ENCODE measurements at places on chromosomes 5 and 9.

- DNase-seq: no peak
These were observed 15.0 kb downstream of the ANKRD34B start for GRCh38 chr5:80555099-80555498.

- DNase-seq: peak; percentile 57
These were observed 569 bp downstream of the CAMK4 start for GRCh38 chr5:111224561-111225345.

DNA sequence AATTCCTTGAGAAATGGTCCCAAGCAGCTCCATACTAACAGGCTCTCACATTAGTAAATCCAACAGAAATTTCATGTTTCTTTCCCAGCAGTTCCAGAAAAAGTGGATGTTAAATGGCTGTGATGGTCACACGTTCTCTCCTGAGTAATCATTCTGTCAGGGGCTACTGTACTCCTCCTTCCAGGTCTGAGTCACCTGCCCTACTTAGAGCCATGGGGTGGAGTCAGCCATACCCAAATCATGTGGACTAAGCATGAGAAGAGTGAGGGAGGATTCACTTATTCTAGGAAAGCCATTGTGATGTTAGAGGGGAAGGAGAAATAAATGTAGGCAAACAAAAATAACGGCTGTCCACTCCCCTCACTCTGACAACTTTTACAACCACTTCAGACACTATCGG is 547.2 kb downstream of the CSNK1G3 start:
- no peak for DNase-seq

GRCh38 chr9:129351058-129351641 is 173.1 kb upstream of the IER5L start:
- DNase-seq: no peak

DNA sequence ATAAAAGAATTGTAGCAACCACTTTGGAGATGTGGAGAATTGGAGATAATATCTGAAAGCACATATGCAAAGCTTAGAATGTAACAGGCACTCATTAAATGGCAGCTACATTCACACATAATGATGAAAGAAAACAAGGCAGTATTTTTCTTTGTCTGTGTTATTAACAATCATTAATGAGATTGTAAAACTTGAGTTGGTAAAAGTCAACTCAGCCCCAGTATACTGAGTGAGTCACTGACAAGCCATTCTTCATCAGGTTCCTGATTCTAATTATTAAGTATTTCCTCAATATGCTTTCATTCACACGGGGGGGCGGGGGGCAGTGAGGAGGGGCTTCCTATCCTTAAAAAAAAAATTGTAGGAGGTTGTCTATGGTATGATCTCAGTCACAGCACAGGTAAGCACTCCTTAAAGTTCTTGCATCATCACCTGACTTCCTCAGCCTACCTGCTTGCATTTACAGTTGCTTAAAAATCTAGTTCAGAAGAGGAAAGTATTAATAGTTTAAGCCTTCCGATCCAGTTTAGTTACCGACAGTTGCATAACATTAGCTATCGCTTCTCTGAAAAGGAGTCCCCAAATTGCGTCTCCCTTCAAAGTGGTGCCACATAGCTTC is 379.8 kb downstream of the EFNA5 start:
- DNase-seq: no peak

DNA sequence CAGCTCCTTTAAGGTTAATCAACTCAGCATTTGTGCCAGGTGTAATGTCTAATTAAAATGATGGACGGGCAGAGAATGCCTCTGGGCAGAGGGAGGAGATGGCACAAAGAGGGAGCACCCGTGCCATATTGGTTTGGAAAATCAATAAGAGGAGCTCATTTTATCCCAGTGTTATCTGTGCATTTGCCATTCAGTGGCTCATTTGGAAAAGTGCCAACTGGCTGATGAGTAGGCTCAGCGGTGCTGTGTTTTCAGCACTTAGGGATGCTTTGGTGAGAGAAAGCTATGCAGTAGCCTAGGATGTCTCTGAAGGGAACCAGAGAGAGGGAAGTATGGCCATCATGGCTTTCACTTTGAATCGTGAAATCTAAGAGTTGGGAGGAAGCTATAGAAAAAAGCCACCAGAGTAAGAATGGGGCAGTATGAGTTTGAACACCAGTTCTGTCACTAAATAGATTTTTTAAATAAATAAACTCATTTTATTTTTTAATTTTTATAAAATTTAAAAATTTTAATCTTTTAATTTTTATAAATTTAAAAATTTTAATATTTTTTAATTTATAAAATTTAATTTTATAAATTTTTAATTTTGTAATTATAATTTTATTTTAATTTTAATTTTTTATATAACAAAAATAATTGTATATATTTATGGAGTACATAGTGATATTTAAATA is 472.8 kb downstream of the BRINP1 start:
- DNase-seq: no peak

- no peak for DNase-seq
These were observed 185.3 kb downstream of the IRX1 start for GRCh38 chr5:3780907-3781306.

DNA sequence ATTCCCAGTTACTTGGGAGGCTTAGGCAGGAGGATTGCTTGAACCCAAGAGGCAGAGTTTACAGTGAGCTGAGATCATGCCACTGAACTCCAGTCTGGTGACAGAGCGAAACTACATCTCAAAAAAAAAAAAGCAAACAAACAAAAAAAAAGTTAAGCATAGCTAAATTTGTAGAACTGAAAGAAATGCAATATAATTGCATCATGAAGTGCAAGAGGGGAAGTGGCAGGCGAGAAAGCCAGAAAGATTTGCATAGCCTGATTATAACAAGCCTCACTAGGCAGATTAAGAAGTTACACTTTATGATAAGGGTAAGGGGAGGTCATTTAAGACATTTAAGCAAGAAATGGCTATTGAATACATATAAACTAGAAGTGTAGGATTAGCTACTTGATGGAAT is 187.1 kb downstream of the EDIL3 start:
- no peak for DNase-seq

- no peak for DNase-seq
These were observed 129.2 kb downstream of the DMRT2 start for GRCh38 chr9:1179366-1179765.

DNA sequence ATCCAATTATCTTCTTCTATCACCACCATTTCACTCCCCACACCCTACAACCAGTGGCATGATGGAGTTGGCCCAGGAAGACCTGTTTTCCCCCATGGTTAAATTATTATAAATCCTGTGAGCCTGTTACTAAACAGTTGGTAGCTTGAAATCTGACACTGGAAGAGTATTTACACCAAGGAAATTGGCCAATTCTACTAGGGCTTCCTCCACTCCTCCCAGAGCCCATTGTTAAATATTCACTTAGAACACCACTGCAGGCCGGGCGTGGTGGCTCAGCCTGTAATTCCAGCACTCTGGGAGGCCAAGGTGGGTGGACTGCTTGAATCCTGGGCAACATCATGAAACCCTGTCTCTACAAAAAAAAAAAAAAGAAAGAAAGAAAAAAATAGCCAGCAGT is 32.4 kb upstream of the CKS2 start:
- DNase-seq: no peak

GRCh38 chr9:90188656-90189055 is 454.0 kb downstream of the DIRAS2 start:
- no peak for DNase-seq

- DNase-seq: no peak
These were observed 1203.2 kb downstream of the CDH12 start for GRCh38 chr5:21649969-21650368.

- DNase-seq: no peak
These were observed 741.5 kb upstream of the RGMB start for GRCh38 chr5:98031926-98032325.

- no peak for DNase-seq
These were observed 7.4 kb upstream of the CCDC187 start for GRCh38 chr9:136311051-136312008.

DNA sequence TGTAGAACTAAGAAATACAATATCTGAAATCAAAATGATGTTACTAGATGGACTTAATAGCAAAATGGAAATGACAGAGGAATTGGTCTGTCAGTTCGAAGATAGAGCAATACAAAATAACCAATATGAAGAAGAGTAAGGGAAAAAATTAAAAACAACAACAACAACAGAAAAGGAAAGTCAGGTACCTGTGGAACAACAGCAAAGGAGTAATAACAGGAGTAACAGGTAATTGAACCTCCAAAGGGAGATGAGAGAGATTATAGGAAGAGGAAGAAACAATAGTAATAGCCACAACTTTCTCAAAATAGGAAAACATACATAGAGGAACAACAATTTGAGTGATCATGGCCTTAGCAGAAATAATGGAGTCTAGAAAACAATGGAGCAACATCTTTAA is 13.7 kb downstream of the POLK start:
- DNase-seq: no peak

GRCh38 chr5:42436051-42436450 is 12.8 kb downstream of the GHR start:
- DNase-seq: no peak

DNA sequence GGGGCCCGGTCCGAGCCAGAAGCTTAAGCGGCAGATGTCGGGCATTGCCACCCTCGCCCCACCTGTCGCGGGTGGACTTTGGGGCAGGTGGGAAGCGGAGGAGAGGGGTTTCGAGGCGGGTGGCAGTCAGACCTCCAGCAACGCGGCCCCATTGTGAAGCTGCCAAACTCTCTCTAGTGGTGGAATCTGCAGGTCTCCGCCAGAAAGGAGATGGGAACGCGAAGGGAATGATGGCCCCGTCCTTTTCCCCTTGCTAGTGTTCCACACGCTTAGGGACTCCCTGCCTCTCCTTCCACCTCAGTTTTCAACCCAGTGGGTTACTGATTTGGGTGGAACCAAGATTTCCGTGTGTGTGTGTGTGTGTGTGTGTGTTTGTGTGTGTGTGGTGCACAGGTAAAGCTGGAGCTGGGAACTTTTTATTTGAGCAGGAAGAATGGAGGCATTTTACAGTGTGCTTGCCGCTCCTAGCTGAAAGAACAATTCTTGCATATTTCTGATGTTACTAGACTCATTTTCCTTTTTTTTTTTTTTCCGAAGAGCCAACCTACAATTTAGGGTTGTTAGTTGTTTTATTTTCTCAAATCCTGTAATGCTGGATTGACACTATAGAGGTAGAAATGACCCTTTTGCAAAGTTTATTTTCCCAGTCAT is 1.3 kb downstream of the MACIR start:
- no peak for DNase-seq

GRCh38 chr9:133351908-133352634 is 4.1 kb downstream of the RPL7A start:
- peak; percentile 57 for DNase-seq

GRCh38 chr9:105158898-105159297 is 85.6 kb upstream of the SLC44A1 start:
- DNase-seq: no peak

- DNase-seq: no peak
These were observed 147.6 kb downstream of the COL23A1 start for GRCh38 chr5:178442405-178443257.

- DNase-seq: no peak
These were observed 22.8 kb downstream of the MRPL36 start for GRCh38 chr5:1776831-1777230.

DNA sequence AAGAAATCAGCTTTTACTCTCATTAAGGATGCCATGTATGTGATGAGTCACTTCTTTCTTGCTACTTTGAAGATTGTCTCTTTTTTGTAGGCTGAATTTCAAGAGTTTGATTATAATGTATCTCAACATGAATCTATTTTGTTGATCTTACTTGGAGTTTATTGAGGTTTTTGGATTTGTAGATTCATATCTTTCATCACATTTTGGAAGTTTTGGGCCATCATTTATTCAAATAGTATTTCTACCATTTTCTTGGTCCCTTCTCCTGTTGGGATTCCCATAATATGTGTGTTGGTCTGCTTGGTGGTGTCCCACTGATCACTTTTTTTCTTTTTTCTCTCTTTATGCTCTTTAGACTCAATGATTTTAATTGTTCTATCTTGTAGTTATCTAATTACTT is 116.3 kb downstream of the CNTLN start:
- DNase-seq: no peak

DNA sequence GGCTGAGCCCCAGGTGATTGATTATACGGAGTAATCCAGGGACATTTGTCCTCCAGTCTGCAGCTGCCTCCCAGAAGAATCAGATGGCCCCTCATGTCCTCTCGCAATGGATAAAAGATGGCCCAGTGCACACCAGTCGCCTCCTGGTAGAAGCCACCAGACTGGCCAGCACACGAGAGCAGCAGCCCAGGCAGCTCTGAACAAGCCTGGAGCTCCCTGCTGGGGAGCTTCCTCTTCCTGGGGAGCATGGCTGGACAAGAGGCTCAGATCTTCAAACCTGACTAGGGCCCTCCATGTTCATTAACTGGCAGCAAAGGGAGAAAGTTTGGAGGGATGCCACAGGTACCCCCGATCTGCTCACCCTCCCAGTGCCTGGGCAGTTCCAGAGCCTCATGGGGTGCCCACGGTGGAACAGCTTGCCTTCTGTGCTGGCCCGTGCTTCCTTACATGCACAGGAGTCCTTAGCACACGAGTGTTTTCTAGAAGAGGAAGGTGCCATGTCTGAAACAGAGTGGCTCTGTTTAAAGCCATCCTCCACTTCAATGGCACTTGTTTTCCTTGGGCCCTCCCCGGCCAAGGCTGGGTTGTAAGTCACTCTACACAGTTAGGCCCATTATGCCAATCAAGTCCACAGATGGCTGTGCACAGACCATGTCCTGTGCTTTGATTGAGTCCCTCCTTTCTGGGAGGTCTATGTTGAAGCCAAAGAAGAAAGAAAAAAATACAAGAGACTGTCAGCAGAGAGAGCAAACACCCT is 75.6 kb downstream of the PRRT1B start:
- no peak for DNase-seq

GRCh38 chr5:72130351-72130761 is 23.1 kb downstream of the MAP1B start:
- no peak for DNase-seq

- DNase-seq: no peak
These were observed 18.6 kb downstream of the C9orf57 start for GRCh38 chr9:72041775-72042194.

GRCh38 chr5:61625681-61626621 is 293.9 kb downstream of the ZSWIM6 start:
- no peak for DNase-seq

- no peak for DNase-seq
These were observed 183.0 kb upstream of the FTMT start for GRCh38 chr5:121668635-121669034.

DNA sequence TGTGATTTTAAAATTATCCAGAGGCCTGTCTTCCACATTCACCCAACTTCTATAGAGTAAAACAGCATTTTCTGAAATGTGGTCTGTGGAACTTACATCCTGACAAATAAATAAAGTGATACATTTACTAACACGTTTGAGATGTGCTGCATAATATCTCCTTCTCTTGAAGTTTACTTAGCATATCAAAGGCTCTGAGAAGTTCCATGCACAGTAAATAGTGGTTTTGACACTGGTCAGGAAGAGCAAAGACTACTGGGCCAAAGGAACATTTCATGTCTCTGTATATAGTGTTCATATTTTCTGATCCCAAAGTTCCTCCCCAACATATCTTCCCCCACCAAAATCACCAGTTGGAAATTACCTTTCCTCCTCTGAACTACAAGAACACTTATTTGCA is 30.5 kb upstream of the TARS1 start:
- no peak for DNase-seq

Measured in stimulated activated CD4-positive, alpha-beta T cell treated with anti-CD3 and anti-CD28 coated beads, Interleukin-2, amount 100 ng/mL, for 24 hours (primary cell).